ENCODE measurements at places on chromosomes 6 and 20.
A peak's percentile ranks its signal among the peaks of the same experiment; 100 is the strongest.

DNA sequence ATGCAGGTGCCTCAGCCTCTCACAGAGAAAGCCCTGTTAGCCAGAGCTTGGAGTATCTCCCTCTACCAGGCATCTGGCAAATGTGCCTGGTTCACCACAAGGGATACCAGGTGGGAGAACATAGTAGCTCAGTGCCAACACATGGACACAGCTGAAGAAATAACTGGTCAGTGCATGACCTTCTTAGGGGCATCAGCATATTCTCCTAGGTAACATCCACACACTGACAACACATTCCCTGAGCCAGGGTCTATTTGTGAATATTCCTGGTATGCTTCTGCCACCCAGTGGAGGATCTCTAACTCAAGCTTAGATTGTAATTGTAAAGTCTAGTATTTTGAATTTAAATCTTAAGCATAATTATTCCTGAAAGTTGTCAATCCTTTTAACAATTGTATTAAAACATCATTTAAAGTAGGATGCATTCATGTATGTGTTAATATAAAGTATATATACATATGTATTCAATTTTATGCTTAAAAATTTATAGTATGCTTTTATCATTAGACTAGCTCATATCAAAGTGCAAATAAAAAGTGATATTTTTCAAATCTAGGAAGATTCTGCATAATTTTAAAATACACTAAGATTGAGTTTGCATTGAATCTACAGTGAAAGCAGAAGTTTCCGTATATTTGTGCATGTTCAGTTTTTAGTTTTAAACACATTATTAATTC, 45.3 kb upstream of the COL21A1 start:
- peak; percentile 77 for DNase-seq

DNA sequence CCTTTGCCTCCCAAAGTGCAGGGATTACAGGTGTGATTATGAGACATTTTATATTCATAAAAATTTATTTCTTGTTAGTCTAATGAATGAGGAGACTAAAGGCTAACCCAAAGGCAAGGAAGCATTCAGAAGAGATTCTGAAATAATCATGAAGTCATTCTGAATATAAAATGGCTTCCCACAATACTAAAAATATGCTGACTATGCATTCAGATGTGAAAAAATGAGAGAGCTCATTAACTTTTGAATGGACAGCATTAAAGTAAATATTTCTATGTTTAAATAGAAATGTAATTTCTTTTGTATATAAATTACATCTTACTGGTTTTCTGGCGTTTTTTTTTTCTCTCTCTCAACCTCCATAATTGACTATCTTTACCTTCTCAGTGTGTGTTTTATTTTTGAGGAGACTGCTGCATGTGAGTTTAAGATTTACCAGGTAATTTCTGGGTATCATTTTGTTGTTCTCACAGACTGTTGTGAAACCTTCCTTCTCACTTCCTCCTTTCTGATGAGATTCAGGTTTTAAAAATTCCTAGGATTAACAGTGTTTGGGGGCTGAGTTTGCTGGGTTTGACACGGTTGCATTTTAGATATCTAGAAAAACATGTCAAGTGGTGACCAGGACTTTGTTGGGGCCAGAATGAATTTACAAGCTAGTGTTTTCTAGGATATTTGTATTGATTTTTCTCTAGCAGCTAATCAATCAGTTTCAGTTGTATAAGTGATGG, 316.6 kb downstream of the CDKAL1 start:
- no peak for DNase-seq

GRCh38 chr6:123879749-123880148, 76.1 kb downstream of the NKAIN2 start:
- no peak for DNase-seq

DNA sequence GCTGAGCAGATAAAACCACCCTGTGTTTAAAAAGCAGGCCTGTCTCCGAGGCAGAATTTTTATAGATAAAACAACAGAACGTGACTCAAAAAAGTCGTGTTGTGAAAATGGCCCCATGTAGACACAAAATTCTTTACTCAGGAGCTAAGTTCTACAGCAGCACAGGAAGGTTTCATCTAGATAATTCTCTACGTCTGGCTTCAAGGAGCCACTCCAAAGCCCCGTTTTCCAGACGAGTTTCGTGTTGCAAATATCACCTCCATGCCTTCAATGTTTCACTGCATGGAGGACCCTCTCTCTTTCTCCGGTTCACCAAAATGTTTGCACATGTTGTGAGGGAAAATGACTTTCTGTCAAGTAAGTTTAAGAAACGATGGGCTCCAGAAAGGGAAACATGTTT, 12.0 kb upstream of the BMP7 start:
- no peak for DNase-seq

DNA sequence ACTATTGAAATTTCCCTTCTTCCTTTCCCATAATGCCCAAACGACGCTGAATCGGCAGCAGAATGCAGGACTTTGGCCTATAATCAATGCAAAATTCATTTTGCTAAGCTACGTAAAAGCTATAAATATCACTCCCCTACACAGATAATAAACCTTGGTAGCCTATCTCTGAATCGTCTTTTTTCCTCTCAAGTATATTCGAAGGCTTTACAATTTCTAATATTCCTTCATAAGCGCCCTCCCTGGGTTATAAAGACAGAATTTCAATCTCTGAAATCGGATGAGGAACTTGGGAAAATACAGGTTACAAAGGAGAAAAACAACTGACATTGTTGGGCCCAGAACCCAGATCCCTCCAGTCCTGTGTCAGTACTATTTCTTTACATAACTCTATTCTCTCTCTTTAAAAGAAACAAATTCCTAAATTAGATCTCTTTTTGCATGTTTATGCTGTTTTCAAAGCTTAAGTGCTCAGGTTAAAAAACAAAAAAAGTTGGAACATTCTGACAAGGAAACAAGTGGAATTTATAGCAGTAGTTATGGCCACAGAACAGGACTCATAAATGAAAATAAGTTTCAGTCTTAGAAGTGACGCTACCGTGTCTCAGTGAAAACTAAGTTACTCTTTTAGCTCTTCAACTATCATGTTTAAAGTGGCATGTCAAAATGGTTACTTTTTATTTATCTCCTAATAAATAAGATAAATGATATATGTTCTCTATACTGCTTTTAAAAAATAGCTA, 84.5 kb downstream of the SESN1 start:
- no peak for DNase-seq

GRCh38 chr6:108145639-108146038, 20.2 kb upstream of the NR2E1 start:
- no peak for DNase-seq

- peak; percentile 55 for DNase-seq
Observed at GRCh38 chr6:624979-625378, 31.9 kb downstream of the HUS1B start.

DNA sequence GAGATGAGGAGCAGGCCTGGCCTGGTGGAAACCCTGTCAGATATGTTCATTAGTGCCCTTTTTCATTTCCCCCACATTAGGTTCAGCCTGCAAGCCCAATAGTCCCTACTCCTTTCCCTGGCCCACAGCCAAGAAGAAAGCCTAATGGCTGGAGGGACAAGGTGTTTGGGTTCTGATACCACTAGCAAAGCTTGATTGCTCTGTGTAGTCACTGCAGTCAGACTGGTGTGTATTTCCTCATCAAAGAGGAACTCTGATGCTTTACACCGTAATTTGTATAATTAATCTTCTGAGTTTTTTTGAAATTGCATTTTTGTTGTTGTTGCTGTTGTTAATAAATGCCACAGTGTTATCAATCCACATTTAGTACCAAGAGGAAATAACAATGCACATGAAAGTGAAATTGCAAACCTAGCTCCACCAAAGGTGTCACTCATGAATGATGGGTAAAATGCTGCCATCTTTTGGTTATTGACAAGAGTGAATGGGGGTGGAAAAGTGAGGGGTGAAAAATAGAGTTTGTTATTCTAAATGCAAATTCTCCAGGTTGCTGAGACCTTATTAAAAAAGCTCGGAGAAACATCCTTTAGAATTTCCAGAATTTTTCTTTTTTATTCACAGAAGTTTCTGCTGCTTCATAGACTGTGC, 320.2 kb upstream of the POU3F2 start:
- no peak for DNase-seq

GRCh38 chr6:148140772-148141557, 201.7 kb upstream of the SASH1 start:
- no peak for DNase-seq

GRCh38 chr6:140105857-140106256, 731.4 kb upstream of the CITED2 start:
- DNase-seq: no peak

GRCh38 chr6:63576985-63577712, 4.9 kb downstream of the LOC128125822 start:
- no peak for DNase-seq

DNA sequence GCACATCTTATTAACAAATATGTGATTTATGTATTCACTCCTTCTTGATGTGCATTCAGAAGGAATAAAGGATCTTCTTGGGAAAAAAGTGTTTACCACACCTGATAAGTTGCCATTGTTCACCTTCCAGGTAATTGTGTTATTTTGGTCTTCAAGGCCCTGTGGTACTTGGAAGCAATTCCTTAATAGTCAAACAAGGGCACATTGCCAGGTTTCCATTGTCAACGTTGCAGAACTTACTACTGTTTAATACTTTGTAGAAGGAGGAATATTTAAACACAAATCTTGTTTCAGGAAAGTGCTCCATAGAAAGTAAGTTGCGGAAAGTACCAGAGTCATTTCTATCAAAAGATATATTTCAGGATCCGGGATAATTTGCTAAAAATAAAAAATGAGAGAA, 129.5 kb upstream of the SGK1 start:
- DNase-seq: peak; percentile 10

GRCh38 chr6:106249658-106250057, 75.9 kb downstream of the ATG5 start:
- no peak for DNase-seq

GRCh38 chr20:62346398-62347150, 20.5 kb downstream of the LAMA5 start:
- no peak for DNase-seq

GRCh38 chr20:36364506-36364905, 58.4 kb downstream of the DLGAP4 start:
- no peak for DNase-seq

GRCh38 chr6:36616893-36617521, 22.8 kb downstream of the SRSF3 start:
- no peak for DNase-seq

- DNase-seq: no peak
Observed at GRCh38 chr6:113920663-113921267, 50.2 kb downstream of the HDAC2 start.

GRCh38 chr6:51387907-51388306, 569.2 kb downstream of the TFAP2B start:
- no peak for DNase-seq

DNA sequence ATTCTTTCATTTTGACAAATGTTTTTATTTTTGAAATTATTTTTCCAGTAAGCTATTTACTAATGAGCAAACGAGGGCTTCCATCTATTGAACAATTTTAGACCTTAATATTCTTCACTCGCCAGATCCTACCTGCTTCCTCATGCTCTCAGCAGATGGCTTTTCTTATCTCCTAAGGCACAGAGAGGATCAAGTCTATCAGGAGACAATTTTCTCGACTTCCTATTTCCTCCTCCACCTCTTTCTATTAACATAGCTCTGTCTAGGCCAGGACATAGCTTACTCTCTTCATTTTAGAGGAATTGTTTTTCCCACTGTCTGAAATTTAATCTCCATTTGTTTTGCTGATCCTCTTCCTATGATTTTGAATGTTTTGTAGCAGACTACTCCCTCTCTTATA, 87.0 kb upstream of the MAN1A1 start:
- DNase-seq: no peak

- no peak for DNase-seq
Observed at GRCh38 chr6:126396131-126396530, 56.2 kb downstream of the CENPW start.

DNA sequence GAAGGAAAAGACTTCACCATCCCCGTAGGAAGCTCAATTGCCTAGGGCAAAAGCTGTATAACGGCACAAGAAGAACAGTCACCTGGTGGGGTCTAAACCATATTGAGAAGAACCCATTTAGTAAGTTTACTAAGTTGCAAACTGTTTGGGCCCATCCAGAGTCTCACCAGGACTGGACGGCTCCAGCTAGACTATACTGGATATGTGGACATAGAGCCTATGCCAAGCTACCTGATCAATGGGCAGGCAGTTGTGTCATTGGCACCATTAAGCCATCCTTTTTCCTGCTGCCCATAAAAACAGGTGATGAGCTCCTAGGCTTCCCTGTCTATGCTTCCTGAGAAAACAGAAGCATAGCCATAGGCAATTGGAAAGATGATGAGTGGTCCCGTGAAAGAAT, 293.9 kb downstream of the RNGTT start:
- no peak for DNase-seq

DNA sequence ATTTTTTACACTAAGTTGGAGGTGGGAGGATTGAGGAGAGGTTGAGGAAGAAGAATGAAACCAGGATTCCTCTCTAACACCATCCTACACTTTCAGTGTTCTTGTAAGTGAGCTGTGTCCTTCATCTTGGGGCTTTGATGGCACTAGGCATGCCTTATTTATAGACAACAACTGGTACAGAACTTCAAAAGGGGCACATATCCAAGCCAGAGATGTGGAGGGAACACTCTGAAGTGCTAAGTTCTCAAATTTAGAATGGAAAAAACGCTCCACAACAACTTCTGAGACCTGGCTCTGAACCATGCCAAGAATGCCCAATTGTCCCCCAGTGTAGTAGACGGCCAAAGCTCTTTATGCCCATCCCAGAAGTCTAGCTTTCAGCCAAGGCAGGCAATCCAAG, 16.2 kb upstream of the PKHD1 start:
- DNase-seq: no peak

- DNase-seq: no peak
Observed at GRCh38 chr20:3045042-3045815, 623 bp upstream of the MRPS26 start.
